ENCODE measurements at places on chromosomes 1 and 21. TPM values are rescaled to one million over a fixed set of nuclear protein-coding genes. Genes with fewer than 3 reads are reported as not detected.

The LAMB3 gene
- 15.3 TPM for total RNA-seq

The KIAA0040 gene
- 9.3 TPM for total RNA-seq

DNA sequence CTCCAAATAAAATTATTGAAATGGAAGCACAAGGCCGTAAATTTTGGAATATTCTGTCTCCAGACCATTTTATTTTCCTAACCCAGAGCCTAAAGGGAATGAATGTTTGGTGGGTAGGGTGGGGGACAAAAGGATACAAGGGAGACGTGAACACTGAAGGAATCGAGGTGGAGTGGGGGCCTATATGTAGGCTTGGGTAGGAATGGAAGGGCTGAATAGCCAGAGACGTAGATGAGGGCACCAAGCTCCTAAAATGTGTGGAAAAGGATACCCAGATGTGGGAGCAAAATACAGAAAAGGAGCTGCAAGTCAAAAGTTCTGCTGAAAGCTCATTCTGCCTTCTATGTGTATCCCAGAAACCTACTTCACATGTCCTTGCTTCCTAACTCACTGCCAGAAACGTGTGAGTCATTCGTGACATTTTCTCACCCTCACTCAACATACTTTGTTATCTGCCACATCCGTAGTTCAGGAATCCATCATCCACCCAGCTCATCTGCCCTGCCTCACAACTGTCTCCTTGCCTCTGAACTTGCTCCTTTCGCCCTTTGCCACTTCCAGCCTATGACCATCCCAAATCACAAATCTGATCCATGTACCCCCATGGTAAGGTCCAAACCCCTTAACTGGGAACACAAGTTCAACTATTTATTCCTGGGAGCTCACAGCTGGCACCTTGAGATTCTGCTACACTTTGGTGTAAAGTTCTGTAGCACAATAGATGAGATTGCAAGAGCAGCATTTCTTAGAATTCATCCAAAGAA, 84.1 kb upstream of the PRDX6 start:
- DNase-seq: no peak

DNA sequence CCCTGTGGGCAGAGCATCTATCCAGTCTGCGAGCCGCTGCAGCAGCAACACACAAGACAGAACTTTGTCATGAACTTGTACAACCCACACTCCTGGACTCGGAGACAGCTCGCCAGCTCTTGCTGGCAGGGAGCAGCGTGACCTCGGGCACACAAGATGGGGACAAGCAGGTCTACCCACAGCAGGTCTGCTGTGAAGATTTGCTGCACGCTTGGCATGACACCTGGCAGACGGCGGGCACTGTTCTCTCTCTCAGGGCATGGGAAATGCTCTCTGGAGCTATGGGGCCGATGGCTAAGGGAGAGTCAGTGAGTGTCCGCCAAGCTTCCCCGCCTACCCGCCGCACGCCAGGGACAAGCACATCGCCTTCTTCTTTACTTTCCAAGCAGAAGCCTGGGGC, 90.0 kb downstream of the STUM start:
- no peak for DNase-seq

DNA sequence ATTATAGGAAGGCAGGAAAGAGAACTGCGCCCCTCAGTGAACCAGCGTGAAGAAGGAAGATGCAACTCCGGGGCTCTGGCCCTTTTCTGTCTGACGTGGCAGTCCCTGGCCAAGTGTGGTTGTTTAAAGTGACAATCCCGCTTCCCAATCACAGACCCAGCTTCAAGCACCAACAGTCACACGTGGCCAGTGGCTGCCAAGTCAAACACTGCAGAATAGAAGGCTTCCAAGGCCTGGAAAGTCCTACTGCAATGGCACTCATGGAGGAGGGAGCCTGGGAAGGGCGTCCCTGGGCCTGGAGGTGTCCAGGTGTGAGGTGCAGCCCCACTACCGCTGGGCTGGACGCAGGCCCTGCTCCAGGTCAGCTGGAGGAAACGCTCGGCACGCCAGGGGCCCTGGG, 143.8 kb downstream of the CASZ1 start:
- no peak for DNase-seq

DNA sequence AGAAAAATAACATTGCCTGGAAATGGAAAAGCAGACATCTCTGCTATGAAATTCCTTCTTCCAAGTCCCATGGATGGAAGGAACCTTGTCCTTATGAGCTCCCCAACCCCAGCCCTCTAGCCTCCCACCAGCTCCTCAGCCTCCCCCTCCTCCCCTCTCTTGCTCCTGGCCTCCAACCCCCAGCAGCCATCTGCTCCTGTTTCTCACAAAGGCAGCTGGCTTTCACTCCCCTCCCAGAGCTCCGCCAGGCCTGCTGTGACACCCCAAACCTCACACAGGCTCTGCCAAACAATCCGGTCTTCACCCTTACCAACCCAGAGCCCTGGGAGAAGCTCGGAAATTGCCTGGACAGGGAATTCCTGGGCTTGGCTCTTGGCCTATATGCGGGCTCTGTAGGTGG, 69.2 kb downstream of the KLHDC7A start:
- DNase-seq: no peak

The UBASH3A gene
- 0.32 TPM for total RNA-seq

GRCh38 chr1:28801461-28801860, 10.5 kb upstream of the OPRD1 start:
- DNase-seq: no peak

GRCh38 chr1:204089044-204089751, 16.3 kb downstream of the SOX13 start:
- DNase-seq: peak; percentile 62

- DNase-seq: no peak
Observed at GRCh38 chr1:44849575-44850132, 6.6 kb upstream of the PTCH2 start.

DNA sequence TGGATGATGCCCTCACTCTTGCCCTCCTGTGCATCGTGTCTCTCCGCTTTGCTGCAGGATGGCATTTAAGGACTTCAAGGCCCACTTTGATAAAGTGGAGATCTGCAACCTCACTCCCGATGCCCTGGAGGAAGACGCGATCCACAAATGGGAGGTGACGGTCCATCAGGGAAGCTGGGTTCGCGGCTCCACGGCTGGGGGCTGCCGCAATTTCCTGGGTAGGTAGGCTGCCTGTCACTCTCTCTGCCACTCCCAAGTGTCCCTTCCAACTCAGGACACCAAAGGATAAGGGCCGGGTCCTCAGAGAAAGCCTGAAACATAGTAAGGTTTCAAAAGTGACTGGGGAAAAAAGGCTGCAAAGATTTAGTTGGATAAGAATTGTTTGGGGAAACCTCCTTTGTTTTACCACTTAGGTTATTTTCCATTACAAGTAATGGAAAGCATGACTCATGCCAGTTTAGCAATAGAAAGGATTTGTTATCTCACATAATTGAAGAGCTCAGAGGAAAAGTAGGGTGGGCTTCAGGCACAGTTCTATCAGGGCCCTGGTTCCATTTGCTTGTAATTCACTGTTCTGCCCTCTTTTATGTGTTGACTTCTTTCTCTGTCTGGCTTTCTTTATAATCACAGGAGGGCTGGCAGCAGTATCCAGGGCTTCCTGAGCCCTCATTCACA, 31.9 kb downstream of the CAPN9 start:
- no peak for DNase-seq

DNA sequence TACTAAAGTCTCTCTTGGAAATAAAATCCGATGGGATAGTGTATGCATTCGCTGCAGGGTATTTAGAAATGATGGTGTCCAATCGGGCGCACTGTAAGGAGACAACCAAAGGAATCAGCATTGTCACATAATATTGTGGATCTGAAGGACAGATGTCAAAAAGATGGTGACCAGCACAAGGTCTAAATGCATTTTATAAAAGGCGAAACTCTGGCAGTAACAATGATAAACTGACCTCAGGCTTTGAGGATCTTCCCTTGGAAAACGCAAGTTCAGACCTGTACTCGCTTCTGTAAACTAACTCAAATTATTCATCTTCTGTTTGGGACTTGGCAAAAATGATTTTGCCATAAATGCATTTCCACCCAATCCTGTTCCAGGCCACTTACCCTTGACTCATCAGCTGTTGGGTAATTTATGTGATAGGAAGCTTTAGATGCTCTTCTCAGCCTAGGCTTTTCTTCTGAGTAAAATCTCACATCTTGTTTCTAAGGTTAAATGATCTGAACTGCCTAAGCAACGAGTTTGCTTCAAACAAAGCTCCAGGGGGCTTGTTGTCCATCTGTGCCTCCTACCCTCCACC, 33.8 kb downstream of the STPG1 start:
- DNase-seq: no peak

- no peak for DNase-seq
Observed at GRCh38 chr1:44029260-44029910, 1.9 kb downstream of the SLC6A9 start.

The RXFP4 gene
- not detected for total RNA-seq

- DNase-seq: no peak
Observed at GRCh38 chr1:241532162-241532531, at the start of gene KMO. TSS of gene KMO (plus strand) at chr1:241532378. CDS start at chr1:241532445, 67 bp downstream.

The HES3 gene
- total RNA-seq: not detected

DNA sequence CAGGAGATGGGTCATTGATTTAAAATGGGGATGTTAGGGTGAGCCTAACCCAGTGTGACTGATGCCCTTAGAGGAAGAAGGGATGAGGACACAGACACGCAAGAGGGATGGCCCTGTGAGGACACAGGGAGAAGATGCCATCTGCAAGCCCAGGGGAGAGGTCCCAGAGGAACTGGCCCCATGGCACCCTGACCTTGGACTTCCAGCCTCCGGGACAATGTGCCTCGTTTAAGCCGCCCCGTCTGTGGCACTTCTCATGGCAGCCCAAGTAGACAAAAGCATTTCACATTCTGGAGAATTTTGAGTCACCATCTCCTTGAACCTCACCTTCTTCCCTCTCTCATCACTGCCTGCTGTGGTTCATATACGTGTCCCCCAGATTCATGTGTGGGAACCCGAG, 20.1 kb upstream of the PCBP3 start:
- DNase-seq: no peak

GRCh38 chr1:211705467-211706091, 30.2 kb upstream of the NEK2 start:
- no peak for DNase-seq

GRCh38 chr1:223394242-223394641, 1.0 kb downstream of the CCDC185 start:
- no peak for DNase-seq

The PTPN22 gene
- total RNA-seq: 2.3 TPM

GRCh38 chr1:214636436-214636835, 33.4 kb downstream of the CENPF start:
- no peak for DNase-seq

DNA sequence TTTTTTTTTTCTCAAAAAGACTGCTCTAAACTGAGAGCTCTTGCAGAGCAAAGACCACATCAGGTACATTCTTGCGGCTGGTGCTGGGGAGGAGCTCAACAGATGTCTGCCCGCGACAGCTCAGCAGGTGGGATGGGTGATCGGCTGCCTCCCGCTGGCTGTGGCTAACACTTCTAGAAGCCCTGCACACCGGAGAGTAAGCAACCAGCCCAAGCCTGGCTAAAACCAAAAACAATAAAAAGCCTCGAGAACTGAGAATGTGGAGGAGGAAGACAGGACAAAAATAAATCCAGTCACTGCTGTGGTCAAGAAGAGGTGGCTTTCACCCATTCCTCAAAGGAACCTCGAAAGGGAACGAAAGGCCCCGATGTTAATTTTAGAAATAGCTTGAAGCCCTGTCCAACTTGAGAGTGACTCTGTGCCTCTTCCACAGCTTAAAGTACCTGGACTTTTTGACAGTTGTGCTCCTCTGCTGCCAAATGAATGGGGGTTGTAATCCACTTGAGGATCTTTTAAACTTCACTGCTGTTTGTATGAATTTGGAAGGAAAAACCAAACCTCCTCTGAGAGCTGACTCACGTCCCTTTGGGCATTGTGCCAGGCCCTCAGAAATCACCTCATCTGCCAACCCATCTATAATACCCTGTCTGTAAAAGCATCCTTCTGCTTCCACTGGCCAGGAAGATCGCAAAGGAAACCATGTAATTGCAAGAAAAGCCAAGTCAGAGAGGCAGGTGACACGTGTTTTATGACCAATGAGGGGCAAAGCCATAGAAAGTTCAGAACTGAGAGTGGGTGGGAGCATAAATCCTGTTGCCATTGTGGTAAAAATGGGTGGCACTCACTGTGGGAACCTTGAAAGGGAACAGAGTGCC, 78.6 kb downstream of the KCNN3 start:
- no peak for DNase-seq
